ENCODE measurements at places on chromosomes 7 and 10.

- DNase-seq: peak; percentile 87
These were observed 4.3 kb downstream of the PFKP start for GRCh38 chr10:3071405-3072198.

DNA sequence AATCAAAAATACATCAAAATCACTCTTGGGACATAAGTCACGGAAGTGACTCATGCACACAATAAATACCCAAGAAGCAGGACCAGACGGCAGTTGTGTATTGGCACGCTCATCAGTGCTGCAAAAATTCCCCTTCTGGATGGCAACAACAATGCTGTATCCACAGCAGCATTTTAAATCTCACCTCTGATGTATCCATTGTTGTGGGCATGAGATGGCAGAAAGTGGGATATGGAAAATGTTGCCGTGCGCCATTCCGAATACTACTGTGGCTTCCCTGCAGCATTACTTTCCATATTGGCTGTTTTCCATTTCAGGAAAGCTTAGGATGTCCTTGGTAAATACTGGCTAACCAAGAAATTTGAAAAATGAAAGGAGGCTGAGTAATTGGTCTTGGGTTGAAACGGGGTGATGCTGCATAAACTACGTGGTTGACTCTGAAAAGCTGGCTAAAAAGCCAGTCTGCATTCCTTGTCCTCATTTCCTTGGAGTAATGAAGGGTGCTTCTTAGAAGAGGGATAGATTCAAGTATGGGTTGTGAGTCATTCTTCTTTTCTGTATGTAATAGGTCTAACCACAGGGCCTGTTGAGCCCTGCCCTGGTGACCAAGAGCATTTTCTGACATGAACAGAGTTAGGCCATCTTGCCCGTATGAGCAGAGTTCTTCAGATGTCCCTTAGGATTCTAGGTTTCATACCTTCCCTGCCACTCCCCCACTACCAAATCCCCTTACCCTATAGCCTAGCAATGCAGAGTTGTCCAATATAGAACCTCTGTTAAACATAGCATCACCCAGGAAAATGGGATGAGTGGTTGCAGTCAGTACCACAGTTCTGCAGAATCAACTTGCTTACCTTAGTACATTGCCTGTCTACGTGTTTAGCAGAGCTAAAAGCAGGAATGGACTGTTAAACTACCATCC, 36.3 kb upstream of the TOMM7 start:
- DNase-seq: peak; percentile 88

DNA sequence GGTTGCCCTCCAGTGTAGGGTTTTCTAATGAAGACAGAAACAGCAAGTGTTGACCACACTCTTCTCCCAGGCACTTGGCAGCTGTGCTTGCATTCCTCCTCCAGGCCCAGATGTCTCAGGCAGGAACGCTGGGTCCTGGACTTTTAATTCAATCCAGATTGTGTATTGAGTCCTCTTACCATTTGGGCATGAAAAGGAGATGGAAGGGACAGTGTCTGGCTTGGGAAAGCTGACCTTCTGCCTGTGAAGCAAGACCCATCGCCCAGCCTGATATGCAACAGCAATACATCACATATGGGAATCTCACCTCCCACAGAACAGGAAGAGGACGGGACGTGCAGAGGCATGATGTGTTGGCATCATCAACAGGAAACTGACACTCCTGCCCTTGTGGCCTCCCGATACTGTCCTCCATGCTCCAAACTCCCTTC, 174.4 kb upstream of the LYZL2 start:
- DNase-seq: no peak

GRCh38 chr10:128047351-128047750, 78.9 kb downstream of the MKI67 start:
- peak; percentile 98 for DNase-seq

DNA sequence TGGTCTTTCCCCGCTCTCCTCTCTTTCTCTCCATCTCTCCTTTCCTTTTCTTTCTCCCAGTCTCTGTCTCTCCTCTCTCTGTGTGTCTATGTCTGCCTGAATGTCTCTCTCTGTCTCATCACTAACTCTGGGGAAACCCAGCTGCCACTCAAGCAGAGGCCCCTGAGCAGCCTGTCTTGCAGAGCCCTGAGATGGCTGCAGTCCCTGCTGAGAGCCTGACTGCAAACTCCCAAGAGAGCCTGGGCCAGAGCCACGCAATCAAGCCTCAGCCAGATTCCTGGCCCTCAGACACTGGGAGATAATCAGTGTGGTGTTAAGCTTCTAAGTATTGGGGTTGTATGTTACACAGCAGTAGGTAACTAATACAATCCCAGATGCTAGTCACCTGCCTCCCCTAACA, 91.5 kb downstream of the PAXIP1 start:
- no peak for DNase-seq

GRCh38 chr10:71344154-71344925, 25.3 kb downstream of the SLC29A3 start:
- DNase-seq: no peak

GRCh38 chr7:114468844-114469243, 54.2 kb downstream of the FOXP2 start:
- no peak for DNase-seq

GRCh38 chr10:52951824-52952223, 179.2 kb upstream of the MBL2 start:
- peak; percentile 84 for DNase-seq

DNA sequence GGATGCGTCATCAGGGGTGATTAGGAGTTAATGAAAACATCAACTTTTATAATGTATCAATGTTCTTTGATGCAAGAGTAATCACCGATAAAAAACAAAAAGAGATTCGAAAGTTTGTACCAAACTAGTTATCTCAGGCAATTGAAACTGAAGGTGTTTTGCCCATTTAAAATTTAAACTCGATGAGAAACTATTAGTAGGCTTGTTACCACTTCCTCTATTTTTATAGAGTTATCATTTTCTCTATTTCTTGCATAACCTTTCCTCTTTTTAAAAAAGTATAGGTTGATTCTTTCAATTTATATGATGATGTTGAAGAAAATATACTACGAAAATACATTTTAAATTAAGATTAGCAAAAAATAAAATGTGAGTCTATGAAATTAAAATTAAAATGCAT, 597.3 kb upstream of the POT1 start:
- no peak for DNase-seq

DNA sequence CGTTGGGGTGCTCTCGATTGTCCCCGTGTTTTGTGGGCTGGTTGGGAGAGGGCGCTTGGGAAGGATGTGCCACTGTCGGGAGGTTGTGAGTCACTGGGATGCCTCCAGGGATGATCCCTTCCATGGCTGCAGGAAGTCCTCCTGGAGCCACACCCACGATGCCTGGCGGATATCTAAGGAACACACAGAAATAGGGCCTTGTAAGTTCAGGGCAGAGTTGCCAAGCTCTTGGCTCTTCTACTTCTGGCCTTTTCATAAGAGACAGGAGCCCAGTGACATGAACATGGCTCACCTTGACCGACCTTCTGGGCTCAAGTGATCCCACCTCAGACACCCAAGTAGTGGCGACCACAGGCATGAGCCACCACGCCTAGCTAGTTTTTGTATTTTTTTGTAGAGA, 47.6 kb downstream of the ZRANB1 start:
- DNase-seq: peak; percentile 58

GRCh38 chr10:78071857-78072179, 38.2 kb downstream of the RPS24 start:
- DNase-seq: no peak

DNA sequence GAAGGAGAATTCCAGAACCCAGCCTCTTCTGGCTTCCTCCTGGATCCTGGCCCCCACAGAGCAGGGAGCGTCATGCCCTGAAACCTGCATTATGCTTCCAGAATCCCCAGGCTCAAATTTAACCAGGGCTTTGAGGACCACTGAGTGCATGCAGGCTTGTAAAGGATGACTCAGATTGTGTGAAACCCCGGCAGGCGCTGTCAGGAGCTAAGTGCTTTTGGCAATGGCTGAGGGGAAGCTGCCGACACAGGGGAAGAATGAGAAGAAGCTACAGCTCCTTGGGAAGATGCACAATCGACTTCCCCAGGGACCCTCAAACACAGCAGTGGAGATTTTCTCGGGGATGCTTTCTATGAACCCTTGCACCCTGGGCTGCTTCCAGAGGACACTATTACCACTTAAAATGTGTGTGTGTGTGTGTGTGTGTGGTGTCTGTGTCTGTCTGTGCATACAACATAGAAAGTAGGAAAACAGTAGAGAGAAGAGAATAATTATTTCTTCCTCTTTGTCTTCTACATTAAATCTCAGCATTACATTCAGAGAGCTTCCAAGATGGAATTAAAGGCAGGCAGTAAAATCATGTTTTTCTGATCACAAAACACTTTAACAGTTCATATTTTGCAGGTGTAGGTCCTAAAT, 183.5 kb upstream of the INHBA start:
- DNase-seq: peak; percentile 95

- DNase-seq: no peak
These were observed 248.5 kb downstream of the DNAJB6 start for GRCh38 chr7:157585113-157585861.

- no peak for DNase-seq
These were observed 35.9 kb downstream of the PPP2R2D start for GRCh38 chr10:131936736-131937135.

GRCh38 chr10:63965846-63966245, 444.6 kb downstream of the REEP3 start:
- no peak for DNase-seq

- no peak for DNase-seq
These were observed 225.4 kb upstream of the ZWINT start for GRCh38 chr10:56586461-56586891.
